Osteocyte (in vitro differentiated cells): ENCODE measurements at places on chromosomes 4 and X. TPM values are rescaled to one million over a fixed set of nuclear protein-coding genes. Genes with fewer than 3 reads are reported as not detected.

DNA sequence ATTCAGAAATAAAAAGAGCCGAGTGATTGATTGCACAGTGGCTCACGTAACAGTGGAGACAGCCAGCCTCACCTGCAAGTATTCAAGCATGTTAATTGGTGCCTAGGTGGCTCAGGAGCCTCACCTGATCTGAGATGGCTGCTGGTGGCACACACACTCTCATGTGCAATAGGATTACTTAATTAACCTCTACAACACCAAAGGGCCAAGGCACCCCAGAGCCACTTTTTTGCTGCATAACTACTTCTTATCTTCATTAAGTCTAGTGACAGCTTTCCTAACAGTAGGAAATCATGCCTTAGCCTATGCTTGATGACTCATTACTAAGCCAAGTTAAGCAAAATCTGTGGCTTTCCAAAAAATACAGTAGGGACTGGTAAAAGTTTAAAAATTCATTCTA, 117.3 kb upstream of the NOCT start:
- no peaks in the 10 kb centered on the region for H3K27me3 ChIP-seq
- no peak overlapping the region for H3K27ac ChIP-seq
- no peaks in the 10 kb centered on the region for H3K36me3 ChIP-seq

Gene P2RY4
- total RNA-seq = 0.27 TPM in 1 of 2 replicates, not detected in the other

Gene ATP2B3
- total RNA-seq = 0.21 and 0.39 TPM in 2 replicates

Gene HPSE
- 4.9 and 6.1 TPM in 2 replicates for total RNA-seq

DNA sequence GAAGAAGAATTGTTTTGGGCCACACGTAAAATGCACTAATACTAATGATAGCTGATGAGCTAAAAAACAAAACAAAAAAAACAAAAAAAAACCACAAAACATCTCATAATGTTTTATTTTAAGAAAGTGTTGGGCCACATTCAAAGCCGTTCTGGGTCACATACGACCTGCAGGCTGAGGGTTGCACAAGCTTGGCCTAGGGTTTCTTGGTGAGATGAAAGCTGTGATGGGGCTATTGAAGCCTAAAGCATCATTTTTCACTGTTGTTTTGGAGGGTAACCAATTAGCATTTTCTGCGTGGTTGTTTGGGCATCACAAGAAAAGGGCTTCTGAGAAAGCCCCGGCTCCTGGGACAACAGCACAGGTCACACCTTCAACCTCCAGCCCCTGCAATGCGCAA, 42.5 kb upstream of the ZNF157 start:
- H3K4me3 ChIP-seq = no peak overlapping the region
- no peaks in the 10 kb centered on the region for H3K36me3 ChIP-seq
- H3K27ac ChIP-seq = no peak overlapping the region

Gene TMEM129
- 48.8 and 53.6 TPM in 2 replicates for total RNA-seq

DNA sequence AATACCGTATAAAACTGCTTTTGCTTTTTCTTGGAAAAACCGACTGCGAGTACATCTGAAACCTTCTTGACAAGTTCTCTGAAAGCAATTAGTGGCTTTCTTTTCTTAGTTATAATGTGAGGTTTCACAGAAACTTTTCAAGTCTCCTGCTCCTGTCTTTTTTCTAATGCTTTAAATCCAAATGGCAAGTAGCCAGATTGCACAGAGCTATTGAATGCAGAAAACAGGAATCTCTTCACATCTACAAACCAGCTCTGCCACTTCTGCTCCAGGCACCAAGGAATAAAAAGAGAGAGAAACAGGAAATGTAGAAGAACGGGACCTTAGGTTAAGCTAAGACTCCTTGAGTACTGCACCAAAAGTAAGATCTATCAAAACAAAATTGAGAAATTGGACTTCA, 267.3 kb upstream of the TET2 start:
- no peaks in the 10 kb centered on the region for H3K27me3 ChIP-seq
- no peak overlapping the region for H3K27ac ChIP-seq
- H3K36me3 ChIP-seq = no peaks in the 10 kb centered on the region
- H3K4me1 ChIP-seq = no peaks in the 10 kb centered on the region
- no peak overlapping the region for H3K4me3 ChIP-seq
- no peak for DNase-seq

Gene PRR32
- total RNA-seq = not detected in 2 replicates

GRCh38 chrX:46856483-46856882, 19.6 kb downstream of the RP2 start:
- no peaks in the 10 kb centered on the region for H3K27me3 ChIP-seq
- peak overlapping the region; percentile 29 for H3K27ac ChIP-seq
- H3K36me3 ChIP-seq = peaks cover 5% of the 10 kb centered on the region

- peaks cover 2% of the 10 kb centered on the region for H3K4me1 ChIP-seq
- DNase-seq = no peak
- H3K4me3 ChIP-seq = no peak overlapping the region
- H3K36me3 ChIP-seq = no peaks in the 10 kb centered on the region
- peaks cover 34% of the 10 kb centered on the region for H3K27me3 ChIP-seq
- no peak overlapping the region for H3K27ac ChIP-seq
Measured at GRCh38 chr4:129322920-129323319, 227.0 kb downstream of the C4orf33 start.

Gene NR0B1
- total RNA-seq = not detected in 2 replicates

Gene CXXC4
- total RNA-seq = not detected in 2 replicates

- no peak overlapping the region for H3K27ac ChIP-seq
- H3K4me3 ChIP-seq = no peak overlapping the region
- peaks cover 19% of the 10 kb centered on the region for H3K4me1 ChIP-seq
Measured at GRCh38 chr4:109015413-109015810, 252.6 kb upstream of the ETNPPL start.

- H3K4me1 ChIP-seq = no peaks in the 10 kb centered on the region
- no peaks in the 10 kb centered on the region for H3K36me3 ChIP-seq
- H3K27ac ChIP-seq = no peak overlapping the region
- DNase-seq = no peak
- no peak overlapping the region for H3K4me3 ChIP-seq
Measured at GRCh38 chr4:160009656-160010493, 907.0 kb downstream of the RAPGEF2 start.

DNA sequence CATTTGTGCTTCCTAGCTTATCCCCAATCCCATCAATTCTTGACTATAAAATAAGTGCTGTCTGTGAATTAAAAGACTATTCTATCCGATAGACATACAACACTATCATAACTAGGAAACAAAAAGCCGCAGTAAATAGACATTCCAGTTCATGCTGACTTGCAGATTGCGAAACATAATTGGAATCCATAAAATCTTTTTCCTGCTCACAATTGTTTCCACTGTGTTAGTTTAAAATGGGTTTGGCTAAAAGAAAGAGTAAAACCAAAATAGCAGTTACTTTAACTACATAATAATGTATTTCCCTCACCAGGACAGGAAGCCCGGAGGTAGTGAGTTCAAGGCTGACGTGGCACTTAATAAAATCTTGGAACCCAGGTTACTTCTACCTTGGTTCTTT, 17.2 kb downstream of the SMIM31 start:
- no peak for DNase-seq
- no peak overlapping the region for H3K27ac ChIP-seq
- H3K27me3 ChIP-seq = peaks cover 34% of the 10 kb centered on the region
- no peaks in the 10 kb centered on the region for H3K36me3 ChIP-seq
- H3K4me1 ChIP-seq = no peaks in the 10 kb centered on the region
- no peak overlapping the region for H3K4me3 ChIP-seq
